Foreskin fibroblast (primary cell): ENCODE measurements at places on chromosomes 2 and 18.

DNA sequence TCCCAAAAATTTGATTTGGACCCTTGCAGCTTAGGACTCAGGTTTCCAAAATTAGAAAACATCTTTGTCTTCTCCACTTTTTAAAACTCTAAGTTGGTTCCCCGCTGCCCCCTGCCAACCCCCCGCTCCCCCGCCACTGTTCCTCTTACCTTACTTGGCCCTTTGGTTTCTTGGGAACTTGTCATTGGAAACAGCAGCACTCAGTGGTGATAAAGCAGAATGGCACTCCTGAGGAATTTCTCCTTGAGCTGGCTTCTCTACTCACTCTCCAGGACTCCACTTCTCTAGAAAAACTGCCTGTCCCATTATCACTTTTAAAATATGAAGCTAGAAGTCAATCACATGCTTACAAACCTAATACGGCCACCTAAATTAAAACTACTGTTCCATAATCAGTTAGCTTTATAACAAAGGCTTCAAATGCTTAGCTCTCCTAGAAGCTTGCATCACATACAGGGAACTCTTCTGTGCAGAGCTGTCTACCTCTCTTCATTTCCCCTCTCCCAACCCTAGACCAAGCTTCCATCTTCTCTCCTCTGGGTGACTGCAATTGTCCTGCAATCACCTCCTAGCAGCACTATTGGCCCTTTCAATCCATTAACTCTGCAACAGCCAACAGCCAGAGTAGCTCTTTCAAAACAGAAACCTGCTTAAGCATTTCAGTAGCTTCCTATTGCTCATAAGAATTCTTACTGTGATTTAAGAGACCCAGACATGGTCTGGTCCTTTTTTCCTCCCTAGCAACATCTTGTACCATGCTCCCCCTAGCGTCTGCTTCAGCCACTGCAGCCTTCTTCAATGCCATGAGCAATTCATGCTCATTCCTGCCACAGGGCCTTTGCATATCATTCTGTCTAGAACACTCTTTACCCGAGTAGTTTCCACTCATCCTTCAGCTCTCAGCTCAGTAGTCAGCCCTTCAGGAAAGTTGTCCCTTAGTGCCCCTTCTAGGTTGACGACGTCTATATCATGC lies 15.2 kb upstream of the PLEKHM3 start:
- peak; percentile 54 for DNase-seq

GRCh38 chr2:237630216-237631000 lies 3.0 kb downstream of the LRRFIP1 start:
- no peak for DNase-seq

GRCh38 chr2:178954049-178954448 lies 95.9 kb downstream of the CCDC141 start:
- DNase-seq = no peak

DNA sequence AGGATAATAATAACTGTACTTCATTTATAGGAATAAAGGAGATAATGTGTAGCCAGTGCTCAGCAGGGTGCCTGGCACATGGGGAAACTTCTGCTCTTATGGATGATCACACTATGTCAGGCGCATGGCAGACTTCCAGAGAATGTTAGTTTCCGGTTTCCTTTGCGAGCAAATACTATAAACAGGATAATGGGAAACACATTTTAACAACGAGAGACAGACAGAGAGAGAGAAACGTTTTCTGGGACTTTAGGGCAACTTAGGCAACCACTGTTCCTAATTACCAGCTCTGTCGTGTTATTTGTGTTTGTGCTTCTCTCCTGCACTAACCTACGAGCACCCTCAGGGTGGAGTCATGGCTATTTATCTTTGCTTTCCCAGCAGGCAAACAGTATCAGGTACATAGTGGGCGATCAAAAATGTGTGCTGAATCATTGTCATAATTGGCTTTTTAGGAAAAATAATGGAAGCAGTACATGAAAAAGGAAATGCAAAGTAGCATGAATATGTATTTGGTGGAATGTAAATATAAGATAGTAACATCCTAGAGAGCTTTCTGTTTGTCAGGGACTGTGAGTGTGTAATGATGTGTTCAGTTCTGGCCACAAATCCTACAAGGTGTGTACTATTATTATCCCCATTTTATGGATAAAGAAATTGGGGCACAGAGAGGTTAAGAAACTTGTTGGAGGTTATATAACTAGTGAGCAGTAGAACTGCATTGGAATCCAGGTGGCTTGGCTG lies 36.8 kb upstream of the IGFBP2 start:
- DNase-seq = peak; percentile 94

DNA sequence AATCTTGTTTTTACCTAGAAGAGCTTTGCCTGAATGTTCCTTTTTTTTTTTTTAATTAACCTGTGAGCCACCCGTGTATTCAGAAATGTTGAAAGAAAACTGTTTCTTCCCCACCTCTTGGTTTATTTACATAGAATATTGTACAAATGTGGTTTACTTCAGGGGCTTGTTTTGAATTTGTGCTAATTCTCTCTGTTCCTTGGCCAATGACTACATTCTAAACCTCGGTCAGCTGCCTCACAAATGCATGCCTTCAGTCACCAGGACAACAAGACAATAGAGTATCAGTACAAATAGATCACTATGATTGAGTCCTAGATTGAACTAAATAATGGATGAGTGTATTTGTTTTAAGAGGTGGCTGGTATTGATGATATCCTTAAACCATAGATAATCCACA lies 36.0 kb downstream of the AGFG1 start:
- DNase-seq = no peak

- DNase-seq = no peak
These were observed 58.8 kb upstream of the FZD5 start for GRCh38 chr2:207828361-207829057.
